Islet precursor cell (in vitro differentiated cells): ENCODE measurements at places on chromosomes 12 and 14.

DNA sequence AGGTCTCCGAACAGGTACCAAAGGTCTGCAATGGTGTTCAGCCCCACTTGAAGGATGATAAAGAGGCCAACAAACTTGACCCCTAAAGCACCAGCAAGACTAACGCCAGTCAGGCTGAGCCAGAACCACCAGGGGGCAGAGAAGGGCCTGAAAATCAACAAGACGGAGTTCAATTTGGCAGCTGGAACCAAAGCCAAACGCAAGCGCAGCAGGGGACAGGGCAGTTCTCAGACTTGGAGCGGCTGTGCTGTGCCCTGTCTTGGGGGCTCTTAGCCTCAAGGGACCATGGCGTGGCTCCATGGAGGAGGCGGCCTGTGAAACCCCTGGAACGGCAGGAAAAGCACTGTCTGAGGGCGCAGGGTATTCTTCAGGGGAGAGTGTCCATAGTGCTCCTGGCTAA is 19.6 kb downstream of the POMT2 start:
- DNase-seq: peak; percentile 95

GRCh38 chr14:32432813-32433538 is 103.9 kb downstream of the AKAP6 start:
- no peak for DNase-seq

DNA sequence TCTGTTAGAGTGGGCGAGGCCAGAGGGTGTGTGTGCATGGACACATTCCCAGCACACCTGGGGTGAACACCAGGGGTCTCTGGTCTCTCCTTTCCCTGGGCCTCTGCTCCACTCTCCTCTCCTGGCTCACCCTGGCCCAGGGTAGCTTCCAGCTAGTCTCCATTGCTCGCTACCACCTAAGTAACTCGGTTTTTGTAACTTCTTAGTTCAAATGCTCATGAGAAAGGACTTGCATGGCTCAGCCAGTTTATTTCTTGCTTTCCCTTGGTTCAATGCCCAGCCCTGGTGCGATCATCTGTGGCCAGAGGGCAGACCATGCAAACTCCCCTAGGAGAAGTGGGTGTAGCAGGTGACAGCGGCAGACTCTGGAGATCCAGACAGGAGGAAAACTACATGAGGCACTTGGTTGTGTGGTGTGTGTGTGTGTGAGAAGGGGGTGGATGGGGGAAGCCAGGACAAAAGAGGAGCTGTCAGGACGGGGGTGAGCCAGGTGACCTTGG is 8.9 kb upstream of the ACVR1B start:
- DNase-seq: peak; percentile 47

- no peak for DNase-seq
Observed at GRCh38 chr14:99564256-99564925, 39.6 kb downstream of the CCDC85C start.

GRCh38 chr12:93668919-93669418 is 8.2 kb upstream of the CRADD start:
- DNase-seq: no peak

- no peak for DNase-seq
Observed at GRCh38 chr14:22379727-22380126, 209.3 kb downstream of the DAD1 start.

DNA sequence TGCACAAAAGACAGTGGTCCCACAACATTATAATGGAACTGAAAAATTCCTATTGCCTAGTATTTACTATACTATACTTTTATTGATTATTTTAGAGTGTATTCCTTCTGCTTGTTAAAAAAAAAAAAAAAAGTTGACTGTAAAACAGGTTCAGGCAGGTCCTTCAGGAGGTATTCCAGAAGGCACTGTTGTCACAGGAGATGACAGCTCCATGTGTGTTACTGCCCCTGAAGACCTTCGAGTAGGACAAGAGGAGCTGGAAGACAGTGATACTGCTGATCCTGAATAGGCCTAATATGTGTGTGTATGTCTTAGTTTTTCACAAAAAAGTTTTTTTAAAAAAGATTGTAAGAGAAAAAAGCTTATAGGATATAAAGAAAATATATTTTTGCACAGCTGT is 12.3 kb downstream of the UBE2N start:
- no peak for DNase-seq

GRCh38 chr12:46445093-46445492 is 72.5 kb upstream of the SLC38A2 start:
- no peak for DNase-seq

DNA sequence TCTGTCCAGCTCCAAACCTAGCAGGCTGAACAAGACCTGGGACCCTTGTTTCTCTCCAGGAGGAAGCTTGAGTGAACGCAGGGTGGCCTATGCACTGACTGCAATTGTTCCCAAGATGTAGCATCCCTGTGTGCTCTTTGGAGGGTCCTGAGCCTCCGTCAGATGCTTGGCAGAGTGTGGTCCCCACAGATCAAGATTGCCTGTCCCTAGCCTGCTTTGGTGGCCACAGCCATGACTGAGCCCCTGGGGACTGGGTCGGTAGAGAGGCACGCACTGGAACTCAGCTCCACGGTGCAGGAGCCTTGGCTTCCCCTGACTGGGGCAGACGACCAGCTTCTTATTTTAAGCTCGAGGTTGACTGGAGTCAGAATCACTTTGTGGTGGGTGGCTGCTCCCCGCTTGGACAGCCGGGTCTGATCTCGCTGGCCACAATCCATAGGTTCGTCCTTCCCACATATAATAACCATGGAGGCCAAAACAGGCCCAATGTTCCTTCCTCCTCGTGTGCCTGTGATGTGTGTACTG is 97.8 kb downstream of the LGMN start:
- no peak for DNase-seq

- no peak for DNase-seq
Observed at GRCh38 chr12:106389151-106389550, 31.6 kb downstream of the POLR3B start.

GRCh38 chr12:2672863-2673262 is 121.9 kb upstream of the FKBP4 start:
- DNase-seq: peak; percentile 40

DNA sequence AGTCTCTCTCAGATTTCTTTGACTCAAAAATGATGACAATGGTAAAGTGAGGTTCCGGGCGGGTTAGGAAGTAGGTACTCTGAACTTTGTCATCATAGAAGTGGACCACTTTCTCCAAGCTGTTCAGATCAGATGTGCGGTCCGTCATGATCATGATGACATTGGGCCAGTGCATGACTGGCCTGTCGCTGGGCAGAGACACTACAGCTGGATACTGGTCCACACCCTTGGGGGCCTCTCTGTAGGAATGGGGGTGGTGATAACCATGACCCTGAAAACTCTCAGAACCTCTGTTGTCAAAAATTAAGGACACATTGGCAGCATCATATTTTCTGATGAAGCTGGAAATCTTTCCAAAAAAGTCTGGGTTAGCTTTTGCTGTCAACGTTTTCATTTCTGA is 28.2 kb downstream of the KICS2 start:
- DNase-seq: no peak

DNA sequence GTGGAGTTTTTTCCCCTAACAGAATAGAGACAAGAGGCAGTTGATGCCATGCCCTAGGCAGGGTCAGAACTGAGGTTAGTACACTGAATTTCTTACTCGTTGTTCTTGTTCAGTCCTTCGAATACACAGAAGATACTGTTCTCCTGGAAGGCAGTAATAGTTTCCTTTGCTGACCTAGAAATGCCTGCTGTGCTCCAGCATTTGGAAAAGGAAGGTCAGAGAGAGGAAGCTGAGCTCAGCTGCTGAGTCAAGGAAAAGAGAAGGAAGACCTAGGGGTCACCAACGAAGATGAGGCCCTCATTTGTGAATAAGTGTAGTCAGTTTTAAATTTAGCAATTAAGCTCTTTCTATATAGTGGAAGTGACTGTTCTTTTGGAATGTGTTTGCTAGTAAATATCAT is 100.1 kb downstream of the CRADD start:
- no peak for DNase-seq

- no peak for DNase-seq
Observed at GRCh38 chr12:111355201-111355925, 13.5 kb downstream of the PHETA1 start.

GRCh38 chr12:71565535-71565934 is 98.1 kb downstream of the ZFC3H1 start:
- no peak for DNase-seq

DNA sequence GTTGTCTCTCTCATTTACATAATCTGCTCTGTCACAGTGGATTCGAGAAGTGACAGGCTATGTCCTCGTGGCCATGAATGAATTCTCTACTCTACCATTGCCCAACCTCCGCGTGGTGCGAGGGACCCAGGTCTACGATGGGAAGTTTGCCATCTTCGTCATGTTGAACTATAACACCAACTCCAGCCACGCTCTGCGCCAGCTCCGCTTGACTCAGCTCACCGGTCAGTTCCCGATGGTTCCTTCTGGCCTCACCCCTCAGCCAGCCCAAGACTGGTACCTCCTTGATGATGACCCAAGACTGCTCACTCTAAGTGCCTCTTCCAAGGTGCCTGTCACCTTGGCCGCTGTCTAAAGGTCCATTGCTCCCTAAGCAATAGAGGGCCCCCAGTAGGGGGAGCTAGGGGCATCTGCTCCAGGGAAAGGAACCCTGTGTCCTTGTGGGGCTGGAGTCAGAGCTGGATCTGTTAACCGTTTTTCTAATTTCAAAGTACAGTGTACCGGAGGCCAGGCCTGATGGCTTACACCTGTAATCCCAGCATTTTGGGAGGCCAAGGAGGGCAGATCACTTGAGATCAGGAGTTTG is 5.1 kb downstream of the ERBB3 start:
- DNase-seq: peak; percentile 73

DNA sequence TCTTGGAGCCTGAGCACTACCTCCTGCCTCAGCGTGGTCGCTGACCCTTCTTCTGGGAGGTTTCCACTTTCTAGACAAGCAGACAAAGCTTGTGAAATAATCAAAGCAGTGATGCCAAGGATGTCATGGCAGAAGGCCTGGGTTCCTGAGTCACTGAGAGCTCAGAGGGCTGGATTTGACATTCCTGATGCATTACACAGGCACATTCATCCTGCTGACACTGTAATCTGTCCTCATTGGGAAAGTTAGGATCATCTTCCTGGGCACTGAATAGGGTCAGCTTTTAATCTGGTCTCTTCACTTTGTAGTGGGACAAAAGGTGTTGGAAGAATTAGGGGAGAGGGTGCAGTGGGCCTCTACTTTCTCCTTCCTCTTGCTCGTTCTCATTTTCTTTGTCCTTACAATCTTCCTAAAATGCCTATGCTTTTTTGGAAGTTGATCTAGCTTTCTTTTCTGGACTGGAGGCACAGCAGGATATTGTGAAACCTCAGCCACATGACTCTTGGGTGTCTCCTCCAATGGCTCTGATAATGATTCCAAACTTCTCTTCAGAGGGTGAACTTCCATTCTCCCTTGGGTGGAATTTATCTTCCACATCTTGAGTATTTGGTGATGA is 29.6 kb downstream of the EEA1 start:
- peak; percentile 97 for DNase-seq

DNA sequence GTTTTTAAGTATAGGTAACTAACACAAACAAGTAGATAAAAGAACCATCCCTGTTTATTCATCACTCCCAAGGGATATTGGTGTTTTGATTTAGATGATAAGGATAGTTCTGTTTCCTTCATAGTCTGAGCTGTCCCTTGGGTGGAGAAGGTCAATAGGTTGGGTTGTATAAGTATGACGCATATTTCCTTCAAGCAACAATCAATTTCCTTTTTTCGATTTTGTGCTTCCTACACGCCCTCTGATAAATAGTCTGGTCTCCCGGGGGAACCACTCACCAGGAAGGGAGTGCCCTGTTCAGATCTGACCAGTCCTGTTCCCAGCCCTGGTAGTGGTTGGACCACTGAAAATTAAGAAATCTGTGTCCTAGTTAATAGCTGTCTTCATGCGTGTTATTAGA is 378.8 kb upstream of the FAR2 start:
- no peak for DNase-seq

- DNase-seq: no peak
Observed at GRCh38 chr14:71415404-71415690, 508.1 kb downstream of the PCNX1 start.

DNA sequence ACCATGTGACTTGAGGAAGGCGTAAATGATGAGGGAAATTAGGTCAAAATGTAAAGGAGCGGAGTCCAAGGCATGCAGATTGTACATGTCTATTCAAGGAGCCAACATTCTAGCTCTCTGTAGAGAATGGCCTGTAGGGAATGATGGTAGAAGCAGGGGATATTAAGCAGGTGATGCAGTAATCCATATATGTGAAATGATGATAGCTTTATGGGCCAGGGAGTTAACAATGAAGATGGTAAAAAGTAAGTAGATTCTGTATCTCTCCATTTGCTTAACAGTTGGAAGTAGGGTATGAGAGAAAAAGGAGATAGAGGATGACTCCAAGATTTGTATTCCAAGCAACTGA is 33.4 kb downstream of the ARHGAP5 start:
- no peak for DNase-seq

DNA sequence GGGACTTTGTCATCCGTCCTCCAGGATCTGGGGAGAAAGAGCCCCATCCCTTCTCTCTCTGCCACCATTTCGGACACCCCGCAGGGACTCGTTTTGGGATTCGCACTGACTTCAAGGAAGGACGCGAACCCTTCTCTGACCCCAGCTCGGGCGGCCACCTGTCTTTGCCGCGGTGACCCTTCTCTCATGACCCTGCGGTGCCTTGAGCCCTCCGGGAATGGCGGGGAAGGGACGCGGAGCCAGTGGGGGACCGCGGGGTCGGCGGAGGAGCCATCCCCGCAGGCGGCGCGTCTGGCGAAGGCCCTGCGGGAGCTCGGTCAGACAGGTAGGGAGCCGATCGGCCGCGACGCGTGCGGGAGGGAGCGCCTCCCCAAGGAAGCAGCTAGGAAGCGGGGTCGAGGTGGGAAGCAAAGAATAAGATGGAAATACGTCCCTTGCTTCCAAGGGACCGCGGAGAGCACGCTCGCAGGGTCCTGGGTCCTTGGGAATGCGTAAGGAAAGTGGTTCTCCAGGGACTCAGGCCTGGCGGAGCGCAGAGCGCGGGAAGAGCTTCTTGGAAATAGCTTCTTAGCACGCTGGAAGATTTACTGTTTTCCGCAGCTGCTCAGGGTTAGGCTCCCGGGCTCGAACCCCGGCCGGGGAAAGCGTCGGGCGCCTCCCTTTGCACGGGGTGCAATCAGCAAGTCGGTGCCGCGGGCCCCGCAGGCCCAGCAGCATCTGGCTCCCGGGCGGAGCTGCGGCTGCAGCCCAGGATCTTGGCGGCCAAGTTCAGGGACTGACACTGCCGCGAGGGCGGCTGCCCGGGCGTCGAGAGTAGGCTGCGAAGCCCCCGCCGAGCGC is 457 bp downstream of the SOCS2 start:
- DNase-seq: peak; percentile 81

- no peak for DNase-seq
Observed at GRCh38 chr14:56324454-56324853, 206.2 kb downstream of the PELI2 start.

DNA sequence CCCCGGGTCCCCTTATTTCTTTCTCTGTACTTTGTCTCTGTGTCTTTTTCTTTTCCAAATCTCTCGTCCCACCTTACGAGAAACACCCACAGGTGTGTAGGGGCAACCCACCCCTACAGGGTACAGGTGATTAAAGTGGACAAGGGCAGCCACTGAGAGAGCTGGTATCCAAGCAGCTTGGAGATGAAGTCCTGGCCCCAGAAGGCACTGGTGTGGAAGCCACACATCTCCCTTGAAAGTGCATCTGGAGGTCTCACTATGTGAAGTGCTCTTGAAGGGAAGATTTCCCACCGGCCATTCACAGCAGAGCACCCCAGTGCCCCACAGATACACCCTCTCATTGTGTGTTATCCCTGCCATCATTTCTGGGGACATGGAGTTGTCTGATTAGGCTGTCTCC is 6.3 kb upstream of the BICD1 start:
- peak; percentile 43 for DNase-seq

GRCh38 chr14:34782031-34782430 is 67.6 kb upstream of the CFL2 start:
- no peak for DNase-seq

- DNase-seq: no peak
Observed at GRCh38 chr12:65100140-65100539, 21.0 kb downstream of the WIF1 start.

- DNase-seq: no peak
Observed at GRCh38 chr12:79961411-79961810, 26.5 kb upstream of the PPP1R12A start.
